ENCODE measurements at places on chromosomes 5 and 9. TPM values are rescaled to one million over a fixed set of nuclear protein-coding genes. Genes with fewer than 3 reads are reported as not detected.

The STING1 gene
- total RNA-seq: 39.0 TPM

- no peaks in the 10 kb centered on the region for H3K27me3 ChIP-seq
- no peaks in the 10 kb centered on the region for H3K36me3 ChIP-seq
- DNase-seq: no peak
- no peak overlapping the region for H3K4me3 ChIP-seq
These were observed 796.6 kb downstream of the TLE1 start for GRCh38 chr9:80892703-80893102.

DNA sequence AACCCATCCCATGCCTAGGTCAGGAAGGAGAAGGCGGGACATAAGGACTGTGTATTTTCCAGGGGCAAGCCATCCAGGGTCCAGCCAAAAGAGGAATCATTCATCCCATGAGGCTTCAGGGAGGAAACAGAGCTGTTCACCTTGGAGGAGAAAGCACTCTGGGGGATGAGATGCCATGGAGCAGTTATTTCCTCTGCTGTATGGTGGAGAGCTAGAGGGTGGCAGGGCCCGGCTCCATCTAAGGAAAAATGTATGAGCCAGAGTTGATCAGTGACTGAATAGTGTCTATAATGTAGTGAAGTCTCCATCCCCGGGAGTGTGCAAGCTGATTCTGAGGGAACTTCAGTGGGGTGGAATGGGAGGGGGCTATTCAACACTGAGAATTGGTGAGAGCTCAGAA, 8.0 kb downstream of the ENHO start:
- H3K36me3 ChIP-seq: no peaks in the 10 kb centered on the region
- H3K4me3 ChIP-seq: no peak overlapping the region
- no peak overlapping the region for H3K27ac ChIP-seq
- no peaks in the 10 kb centered on the region for H3K4me1 ChIP-seq

DNA sequence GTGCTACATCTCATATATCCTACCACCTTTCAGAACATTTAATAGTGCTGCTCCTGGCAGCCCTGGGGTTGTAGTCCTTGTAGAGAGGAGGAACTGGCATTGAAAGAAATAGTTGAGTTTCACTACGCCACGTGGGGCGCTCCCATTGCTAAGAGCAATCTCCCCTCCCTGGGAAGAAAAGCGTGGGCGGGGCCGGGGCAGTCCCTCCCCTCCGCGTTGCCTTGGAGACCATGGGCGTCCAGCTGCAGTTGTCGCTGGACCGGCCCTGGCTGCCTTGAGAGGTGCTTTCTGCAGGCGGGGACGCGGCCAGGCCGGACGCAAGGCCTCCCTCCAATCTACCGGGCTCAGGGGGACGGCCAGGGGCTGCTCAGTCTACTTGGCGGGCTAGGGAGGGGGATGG, 368 bp upstream of the CCDC180 start:
- H3K36me3 ChIP-seq: no peaks in the 10 kb centered on the region
- H3K27me3 ChIP-seq: no peaks in the 10 kb centered on the region
- H3K4me1 ChIP-seq: no peaks in the 10 kb centered on the region
- DNase-seq: peak; percentile 76
- H3K27ac ChIP-seq: peak overlapping the region; percentile 26

DNA sequence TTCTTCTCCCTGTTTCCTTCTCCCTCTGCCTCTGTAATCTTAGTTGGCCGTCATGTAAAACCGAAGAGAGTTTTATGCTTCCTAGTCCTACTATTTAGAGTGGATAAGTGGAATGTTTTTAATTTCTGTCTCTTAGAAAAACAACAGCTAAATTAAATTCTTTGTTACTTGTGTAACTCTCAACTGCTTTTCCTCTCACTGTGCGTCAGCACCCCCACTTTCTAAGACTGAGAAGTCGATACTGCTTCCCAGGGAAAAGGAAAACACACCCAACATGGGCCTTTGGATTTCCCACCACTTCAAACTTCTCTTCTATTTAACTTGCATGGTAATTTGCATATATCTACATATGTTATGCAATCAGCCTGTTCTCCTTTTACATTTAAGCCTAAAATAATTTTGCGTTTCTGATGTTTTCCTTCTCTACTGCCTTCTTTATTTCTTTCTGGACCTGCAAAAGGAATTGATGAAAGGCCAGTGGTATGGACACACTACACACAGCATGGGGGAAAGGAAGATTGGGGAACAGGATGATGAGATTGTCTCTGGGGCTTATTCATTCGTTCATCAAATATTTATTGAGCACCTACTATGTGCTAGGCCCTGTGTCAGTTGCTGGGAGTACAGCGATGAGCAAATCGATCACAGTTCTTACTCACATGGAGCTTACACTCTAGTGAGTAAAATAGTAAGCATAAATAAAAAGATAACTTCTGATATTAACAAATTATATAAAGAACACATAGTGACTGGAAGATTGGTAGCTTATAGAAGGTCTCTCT, 52.5 kb upstream of the CTNNA1 start:
- no peaks in the 10 kb centered on the region for H3K36me3 ChIP-seq
- H3K4me3 ChIP-seq: no peak overlapping the region
- no peaks in the 10 kb centered on the region for H3K4me1 ChIP-seq
- no peak overlapping the region for H3K27ac ChIP-seq
- DNase-seq: no peak

DNA sequence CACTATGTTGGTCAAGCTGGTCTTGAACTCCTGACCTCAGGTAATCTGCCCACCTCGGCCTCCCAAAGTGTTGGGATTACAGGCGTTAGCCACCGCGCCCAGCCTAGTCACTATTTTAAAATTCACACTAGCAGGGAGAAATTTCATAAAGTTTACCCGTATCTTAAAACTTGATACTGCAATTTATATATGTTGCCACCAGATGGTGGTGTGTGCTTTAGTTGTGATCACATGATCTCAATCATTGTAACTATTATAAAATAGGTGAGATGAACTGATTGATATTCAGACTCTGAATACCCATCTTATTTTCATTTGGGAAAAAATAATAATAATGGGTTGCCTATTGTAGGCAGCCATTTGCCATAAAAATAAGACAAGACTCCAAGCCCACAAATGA, 1330.4 kb upstream of the WWC1 start:
- H3K4me1 ChIP-seq: no peaks in the 10 kb centered on the region
- H3K27me3 ChIP-seq: no peaks in the 10 kb centered on the region
- no peak for DNase-seq
- no peaks in the 10 kb centered on the region for H3K36me3 ChIP-seq

- no peak overlapping the region for H3K4me3 ChIP-seq
- no peaks in the 10 kb centered on the region for H3K27me3 ChIP-seq
- no peak for DNase-seq
- no peaks in the 10 kb centered on the region for H3K4me1 ChIP-seq
- no peak overlapping the region for H3K27ac ChIP-seq
These were observed 97.8 kb upstream of the SLC30A5 start for GRCh38 chr5:68995845-68996545.

The S1PR3 gene
- total RNA-seq: 18.7 TPM

The NR2F1 gene
- total RNA-seq: 63.6 TPM

- no peaks in the 10 kb centered on the region for H3K36me3 ChIP-seq
- no peak for DNase-seq
- H3K4me1 ChIP-seq: no peaks in the 10 kb centered on the region
- H3K27ac ChIP-seq: no peak overlapping the region
These were observed 651.6 kb upstream of the RORB start for GRCh38 chr9:73845539-73845938.

The ANKRD31 gene
- total RNA-seq: 0.59 TPM

The PCDHB6 gene
- total RNA-seq: 1.4 TPM

The RFX3 gene
- total RNA-seq: 18.0 TPM

DNA sequence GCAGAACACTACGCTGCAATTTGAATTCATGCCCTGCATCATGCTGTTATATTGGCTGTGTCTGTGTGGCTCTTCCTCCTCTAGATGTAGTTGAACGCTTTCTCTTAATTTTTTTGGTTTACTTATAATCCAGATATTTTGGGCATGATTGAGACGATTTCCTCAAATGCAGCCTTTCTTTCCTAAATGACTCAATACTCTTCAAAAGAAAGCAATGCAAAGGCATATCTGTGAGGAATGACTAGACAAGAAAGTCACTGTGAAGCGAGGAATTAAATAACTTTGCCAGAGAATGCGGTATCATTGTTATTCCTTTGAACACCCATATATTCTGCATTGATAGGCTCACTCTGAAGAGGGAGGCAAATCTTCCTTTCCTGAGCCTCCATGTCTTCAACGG, 152.8 kb downstream of the YIPF5 start:
- H3K36me3 ChIP-seq: no peaks in the 10 kb centered on the region
- H3K4me1 ChIP-seq: no peaks in the 10 kb centered on the region
- no peak overlapping the region for H3K4me3 ChIP-seq
- no peak overlapping the region for H3K27ac ChIP-seq
- no peaks in the 10 kb centered on the region for H3K27me3 ChIP-seq

The CTXN3 gene
- total RNA-seq: not detected

DNA sequence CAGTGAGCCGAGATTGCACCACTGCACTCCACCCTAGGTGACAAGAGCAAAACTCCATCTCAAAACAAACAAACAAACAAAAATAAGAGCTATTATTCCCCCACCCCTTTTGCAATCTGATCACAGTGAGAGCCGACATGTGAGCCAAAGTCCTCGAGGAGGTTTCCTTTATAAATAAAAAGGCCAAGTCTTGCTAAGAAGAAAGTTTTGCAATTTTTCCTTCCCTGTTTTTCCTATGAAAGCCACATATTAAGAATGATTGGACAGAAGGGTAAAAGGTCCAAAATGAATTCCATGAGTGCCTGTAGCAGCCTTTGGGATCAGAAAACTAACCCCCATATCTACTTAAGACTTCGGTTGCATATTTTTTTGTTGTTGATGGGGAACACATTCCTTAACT, 179.7 kb downstream of the TSSK1B start:
- no peak for DNase-seq
- no peaks in the 10 kb centered on the region for H3K27me3 ChIP-seq
- H3K27ac ChIP-seq: no peak overlapping the region
- no peaks in the 10 kb centered on the region for H3K36me3 ChIP-seq
- H3K4me1 ChIP-seq: no peaks in the 10 kb centered on the region

GRCh38 chr5:64834037-64834436, 65.3 kb downstream of the CWC27 start:
- H3K36me3 ChIP-seq: no peaks in the 10 kb centered on the region
- H3K4me3 ChIP-seq: no peak overlapping the region
- no peak for DNase-seq
- H3K27ac ChIP-seq: no peak overlapping the region
- H3K4me1 ChIP-seq: no peaks in the 10 kb centered on the region

GRCh38 chr5:54224103-54224826, 86.1 kb downstream of the ARL15 start:
- no peak for DNase-seq
- no peaks in the 10 kb centered on the region for H3K27me3 ChIP-seq
- no peak overlapping the region for H3K4me3 ChIP-seq
